ENCODE measurements at places on chromosomes 1 and 21.
A peak's percentile ranks its signal among the peaks of the same experiment; 100 is the strongest.

DNA sequence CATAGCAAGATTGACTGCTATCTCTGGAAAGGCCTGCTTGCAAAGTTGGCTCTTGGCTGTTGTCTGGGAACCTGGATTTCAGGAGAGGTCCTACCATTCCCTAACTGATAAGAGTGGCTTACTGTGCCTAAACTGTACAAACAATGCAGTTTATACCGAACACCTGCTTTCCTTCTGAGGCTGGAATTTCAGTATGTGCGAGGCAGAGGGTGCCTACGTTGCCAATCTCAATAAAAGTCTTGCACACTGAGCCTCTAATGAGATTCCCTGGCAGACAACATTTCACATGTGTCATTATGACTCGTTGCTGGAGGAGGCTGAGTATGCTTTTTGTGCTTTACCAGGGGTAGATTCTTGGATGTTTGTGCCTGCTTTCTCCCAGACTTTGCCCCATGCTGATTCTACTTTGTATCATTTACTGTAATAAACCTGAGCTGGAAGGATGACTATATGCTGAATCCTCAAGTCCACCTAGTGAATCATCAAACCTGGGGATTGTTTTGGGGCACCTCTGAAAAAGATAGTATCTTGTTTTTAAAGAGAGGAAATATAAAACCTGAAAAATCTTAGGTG lies 58.9 kb upstream of the GNG4 start:
- DNase-seq, result no peak

DNA sequence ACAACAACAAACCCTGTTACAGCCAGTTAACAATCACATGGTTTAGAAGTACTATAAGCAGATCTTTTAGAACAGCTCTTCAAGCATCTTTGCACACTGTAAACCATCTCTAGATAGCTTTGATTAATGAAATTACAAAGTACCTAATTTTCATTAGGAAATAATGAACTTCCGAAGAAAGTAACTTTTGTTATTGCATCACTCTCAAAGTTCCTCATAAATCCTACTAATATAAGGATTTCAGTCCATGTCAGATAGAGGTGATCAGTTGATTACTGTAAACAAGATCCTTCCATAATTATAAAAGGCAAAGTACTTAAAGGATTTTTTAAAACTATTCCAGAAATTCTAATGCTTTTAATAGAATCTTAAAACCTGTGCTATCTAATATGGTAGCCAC lies 58.2 kb downstream of the FAF1 start:
- DNase-seq, result no peak

DNA sequence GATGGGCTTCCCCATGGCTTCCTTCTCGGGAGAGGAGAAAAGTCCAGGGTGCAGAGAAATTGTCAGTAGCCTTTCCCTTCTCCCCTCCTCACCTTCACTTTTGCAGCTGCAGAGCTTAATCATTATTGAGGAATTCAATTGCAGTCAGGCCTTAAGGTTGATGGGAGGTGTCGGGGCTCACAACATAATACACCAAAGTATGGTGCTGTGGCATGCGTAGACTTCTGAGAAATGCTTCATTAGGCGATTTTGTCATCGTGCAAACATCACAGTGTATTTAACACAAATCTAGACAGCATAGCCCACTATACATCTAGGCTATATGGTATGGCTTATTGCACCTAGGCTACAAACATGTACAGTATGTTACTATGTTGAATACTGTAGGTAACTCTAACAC lies 100.2 kb upstream of the PPM1J start:
- no peak for DNase-seq

DNA sequence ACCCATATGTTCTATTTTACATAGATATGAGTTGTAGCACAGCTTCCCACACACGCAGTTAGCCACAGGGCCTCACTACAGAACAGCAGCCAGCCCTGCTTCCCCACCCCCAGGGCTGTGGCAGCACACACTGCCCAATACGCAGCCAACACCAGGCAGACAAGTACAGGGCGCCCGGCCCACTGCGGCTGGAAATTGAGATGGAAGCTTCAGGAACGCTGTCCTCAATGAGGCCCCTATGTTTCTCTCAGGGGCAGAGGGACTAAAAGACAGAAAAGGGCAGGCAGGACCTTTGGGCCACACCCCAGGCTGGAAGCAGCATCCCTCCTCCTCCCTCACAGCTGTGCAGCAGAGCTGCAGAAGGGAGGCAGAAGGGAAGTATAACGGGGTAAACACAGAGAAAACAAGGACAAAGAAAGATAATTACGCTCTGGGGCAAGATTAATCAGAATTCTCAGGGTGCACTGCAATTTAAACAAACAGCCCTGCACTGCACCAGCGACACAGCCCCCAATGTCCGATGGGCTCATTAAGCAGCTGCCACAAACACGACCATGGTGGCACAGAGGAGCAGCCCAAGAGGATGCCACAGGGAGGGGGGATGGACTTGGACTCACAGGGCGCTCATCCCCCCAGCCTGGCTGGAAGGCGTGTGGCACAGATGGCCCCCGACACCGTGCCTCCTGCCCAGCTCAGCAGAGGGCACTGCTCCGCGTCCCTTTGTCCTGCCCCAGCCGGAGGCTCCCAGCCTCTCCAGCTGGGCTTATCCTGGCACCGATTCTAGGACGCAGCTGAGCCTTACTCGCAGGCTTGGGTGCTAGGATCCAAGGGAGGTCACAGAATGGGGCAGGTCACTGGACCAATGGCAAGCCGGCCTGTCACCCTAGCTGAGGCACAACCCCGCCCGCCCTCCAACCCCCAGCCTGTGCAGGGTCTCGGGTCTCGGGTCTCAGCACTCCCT lies 14.2 kb downstream of the WDR4 start:
- no peak for DNase-seq

DNA sequence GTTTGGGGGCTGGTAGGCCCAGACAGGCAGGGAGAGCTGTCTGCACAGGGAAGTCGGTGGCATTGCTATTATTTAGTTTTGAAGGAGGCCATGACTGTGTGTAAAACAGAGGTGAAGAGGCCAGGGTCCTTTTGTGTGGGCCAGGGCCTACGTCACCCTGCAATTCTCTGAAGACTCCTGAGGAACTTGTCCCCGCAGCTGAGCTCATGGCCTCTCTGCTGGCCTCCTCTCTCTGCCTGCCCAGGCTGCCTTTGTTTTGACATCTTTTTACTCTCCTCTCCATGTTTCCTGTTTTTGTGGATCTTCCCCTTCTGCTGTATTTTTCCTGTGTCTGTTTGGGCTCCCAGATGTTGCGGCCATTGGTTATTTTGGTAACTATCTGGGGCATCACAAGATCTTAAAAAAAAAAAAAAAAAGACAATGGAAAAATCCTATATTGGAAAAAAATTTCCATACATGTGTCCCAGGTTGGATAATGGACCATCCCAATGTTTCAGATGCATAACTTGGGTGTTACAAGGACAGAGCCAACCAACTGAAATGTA lies 280.7 kb downstream of the RPS6KC1 start:
- no peak for DNase-seq

DNA sequence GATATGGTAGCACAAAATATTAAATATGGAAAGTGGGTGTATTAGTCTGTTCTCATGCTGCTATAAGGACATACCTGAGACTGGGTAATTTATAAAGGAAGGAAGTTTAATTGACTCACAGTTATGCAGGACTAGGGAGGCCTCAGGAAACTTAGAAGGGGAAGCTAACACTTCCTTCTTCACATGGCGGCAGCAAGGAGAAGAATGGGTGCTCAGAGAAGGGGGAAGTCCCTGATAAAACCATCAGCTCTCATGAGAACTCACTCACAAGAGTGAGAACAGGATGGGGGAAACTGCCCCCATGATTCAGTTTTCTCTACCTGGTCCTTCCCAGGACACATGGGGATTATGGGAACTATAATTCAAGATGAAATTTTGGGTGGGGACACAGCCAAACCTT lies 15.8 kb upstream of the BACE2 start:
- no peak for DNase-seq

DNA sequence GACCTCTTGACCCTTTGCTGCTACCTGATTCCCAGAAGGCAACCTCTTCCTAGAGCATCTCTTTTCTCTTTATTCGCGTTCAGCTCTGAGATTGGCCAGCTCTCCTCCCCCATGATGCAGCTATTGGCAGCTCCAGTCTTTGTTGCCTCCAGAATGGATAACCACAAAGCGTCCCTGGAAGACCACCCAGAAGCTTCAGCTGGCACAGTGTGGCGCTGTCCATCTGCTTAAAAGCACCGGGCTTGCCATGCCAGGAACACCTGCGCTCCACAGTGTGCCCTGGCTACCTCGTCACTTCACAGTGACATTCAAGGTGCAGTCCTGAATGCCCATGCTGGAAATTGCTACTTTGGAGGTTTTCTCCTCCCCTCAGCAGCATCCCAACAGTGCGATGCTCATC lies 353.9 kb downstream of the LMO4 start:
- no peak for DNase-seq

DNA sequence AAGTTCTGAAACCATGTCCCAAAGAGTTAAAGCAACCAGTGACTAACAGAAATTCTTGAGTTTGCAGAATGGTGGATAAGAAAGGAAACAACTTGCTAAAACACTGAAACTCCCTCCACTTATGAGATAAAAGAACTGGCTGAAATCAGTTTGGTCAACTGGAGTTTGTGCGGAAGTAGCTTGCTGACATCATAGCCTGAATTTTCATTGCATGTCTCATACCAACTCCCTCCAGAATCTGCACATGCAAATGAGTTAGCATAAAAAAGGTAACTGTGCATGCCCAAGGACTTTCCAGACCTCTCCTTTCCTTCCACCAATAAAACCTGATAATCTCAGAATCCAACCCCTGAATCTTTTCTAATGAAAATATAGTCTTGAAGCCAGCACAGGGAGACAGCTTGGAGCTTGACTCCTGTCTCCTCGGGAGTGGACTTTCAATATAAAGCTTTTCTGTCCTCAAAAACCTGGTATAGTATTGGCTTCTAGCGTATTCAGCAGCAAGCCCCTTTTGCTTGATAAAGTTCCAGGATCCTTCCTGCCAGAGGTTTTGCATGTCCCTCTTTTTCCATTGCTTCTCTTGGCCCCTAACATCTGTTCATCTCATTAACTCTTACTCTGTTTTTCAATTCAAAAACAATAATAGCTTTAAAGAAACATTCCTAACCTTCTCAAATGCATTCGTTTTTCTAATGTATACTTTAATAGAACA lies 785.8 kb upstream of the ADGRL4 start:
- DNase-seq, result no peak

DNA sequence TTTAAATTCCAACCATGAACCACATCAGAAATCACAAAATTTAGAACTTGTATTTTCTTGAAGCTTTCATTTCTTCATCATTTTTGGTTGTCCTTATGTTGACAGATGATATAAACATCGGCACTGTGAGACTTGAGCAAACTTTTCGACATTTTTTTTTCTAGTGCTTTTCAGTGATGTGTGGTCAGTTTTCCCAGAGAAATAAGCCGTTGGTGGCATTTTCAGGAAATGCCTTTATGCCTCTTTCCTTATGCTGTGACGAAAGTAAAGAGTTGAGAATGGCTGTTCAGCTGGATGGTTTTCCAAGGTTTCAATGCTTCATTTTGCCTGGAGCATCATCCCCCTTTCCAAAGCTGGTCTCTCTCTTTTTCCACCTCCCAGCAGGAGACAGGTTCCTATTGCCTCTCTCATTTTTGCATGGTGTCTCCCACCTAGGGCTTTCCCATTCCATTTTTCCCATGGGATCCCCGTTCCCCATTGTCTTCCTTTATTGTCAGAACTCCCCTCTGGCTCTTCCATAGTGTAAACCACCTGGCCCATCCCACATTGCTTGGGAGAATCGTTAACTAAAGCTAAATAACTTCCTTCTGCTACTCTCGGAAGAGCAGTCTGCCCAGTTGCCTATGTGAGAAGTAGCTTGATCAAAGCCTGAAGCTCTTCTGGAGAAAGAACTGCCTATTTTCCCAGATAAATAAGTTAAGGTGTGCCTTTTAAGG lies 61.4 kb upstream of the DYNLT5 start:
- DNase-seq, result no peak

GRCh38 chr1:7919880-7920279 lies 20.8 kb downstream of the TNFRSF9 start:
- DNase-seq, result no peak

GRCh38 chr21:38376235-38376634 lies 119.4 kb downstream of the KCNJ15 start:
- no peak for DNase-seq

DNA sequence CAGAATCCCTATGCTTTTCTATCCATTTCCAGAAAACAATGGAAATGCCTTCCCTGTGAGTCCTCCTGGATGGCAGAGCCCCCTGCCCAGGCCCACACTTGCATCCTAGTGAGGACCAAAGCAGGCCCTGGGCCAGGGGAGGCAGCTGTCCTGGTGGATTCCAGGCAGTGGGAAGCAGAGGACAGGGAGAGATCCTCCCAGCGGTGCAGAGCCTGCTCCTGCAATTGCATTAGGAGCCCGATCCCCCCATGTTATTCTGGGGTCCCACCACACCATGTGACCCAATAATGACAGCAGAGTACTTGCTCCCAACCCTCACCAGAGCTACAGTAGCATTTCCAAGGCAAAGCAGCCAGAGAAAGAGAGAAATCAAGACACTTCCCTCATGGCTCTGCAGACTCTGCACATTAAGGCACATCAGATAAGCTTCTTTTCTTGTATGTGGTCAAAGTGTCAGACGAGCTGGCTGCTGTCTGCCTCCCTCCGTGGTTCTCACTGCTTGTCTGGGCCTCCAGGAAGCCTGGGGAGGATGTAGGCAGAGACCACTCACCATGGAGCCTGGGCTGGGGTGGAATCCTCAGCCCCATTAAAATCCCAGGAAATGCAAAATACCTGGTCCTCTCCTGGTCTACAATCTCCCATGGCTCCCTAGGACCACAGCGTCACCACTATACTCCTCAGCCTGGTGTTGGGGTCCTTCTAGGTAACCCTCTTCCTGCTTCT lies 54.9 kb upstream of the RUNX3 start:
- DNase-seq, result no peak

GRCh38 chr1:241356519-241357365 lies at the start of gene RGS7:
TSS of gene RGS7 (minus strand) at chr1:241357205.
- no peak for DNase-seq

- no peak for DNase-seq
Observed at GRCh38 chr1:225808136-225808535, 1.8 kb upstream of the EPHX1 start.

- DNase-seq, result peak; percentile 28
Observed at GRCh38 chr21:33196941-33197374, 32.8 kb upstream of the IFNAR2 start.

- DNase-seq, result no peak
Observed at GRCh38 chr1:150282558-150282958, 204 bp downstream of the CIART start.

- DNase-seq, result no peak
Observed at GRCh38 chr1:6723621-6724428, 22.2 kb upstream of the DNAJC11 start.

GRCh38 chr1:81598623-81599022 lies 202.1 kb upstream of the ADGRL2 start:
- no peak for DNase-seq

DNA sequence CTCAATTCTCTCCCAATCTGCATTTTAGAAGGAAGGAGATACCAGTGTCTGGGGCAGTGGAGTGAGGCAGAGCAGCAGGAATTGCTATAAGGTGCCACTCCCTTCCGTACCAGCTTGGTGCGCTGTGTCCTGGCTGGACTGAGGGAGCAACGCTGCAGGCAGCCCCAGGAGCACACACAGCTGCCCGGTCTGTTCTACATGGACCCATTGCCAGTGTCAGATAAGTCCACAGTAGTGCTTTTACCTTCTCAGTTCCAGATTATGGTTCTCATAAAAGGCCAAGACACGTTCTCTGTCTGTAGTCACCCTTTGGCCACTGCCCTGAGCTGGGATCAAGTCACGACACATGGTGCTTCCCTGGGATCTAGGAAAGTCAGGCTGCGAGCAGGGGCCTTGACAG lies 44.1 kb upstream of the BARHL2 start:
- DNase-seq, result no peak

GRCh38 chr21:36178349-36178748 lies 21.7 kb downstream of the DOP1B start:
- DNase-seq, result no peak

- DNase-seq, result no peak
Observed at GRCh38 chr1:97805093-97805492, 115.7 kb downstream of the DPYD start.
